ENCODE measurements at places on chromosomes 2 and 18.

DNA sequence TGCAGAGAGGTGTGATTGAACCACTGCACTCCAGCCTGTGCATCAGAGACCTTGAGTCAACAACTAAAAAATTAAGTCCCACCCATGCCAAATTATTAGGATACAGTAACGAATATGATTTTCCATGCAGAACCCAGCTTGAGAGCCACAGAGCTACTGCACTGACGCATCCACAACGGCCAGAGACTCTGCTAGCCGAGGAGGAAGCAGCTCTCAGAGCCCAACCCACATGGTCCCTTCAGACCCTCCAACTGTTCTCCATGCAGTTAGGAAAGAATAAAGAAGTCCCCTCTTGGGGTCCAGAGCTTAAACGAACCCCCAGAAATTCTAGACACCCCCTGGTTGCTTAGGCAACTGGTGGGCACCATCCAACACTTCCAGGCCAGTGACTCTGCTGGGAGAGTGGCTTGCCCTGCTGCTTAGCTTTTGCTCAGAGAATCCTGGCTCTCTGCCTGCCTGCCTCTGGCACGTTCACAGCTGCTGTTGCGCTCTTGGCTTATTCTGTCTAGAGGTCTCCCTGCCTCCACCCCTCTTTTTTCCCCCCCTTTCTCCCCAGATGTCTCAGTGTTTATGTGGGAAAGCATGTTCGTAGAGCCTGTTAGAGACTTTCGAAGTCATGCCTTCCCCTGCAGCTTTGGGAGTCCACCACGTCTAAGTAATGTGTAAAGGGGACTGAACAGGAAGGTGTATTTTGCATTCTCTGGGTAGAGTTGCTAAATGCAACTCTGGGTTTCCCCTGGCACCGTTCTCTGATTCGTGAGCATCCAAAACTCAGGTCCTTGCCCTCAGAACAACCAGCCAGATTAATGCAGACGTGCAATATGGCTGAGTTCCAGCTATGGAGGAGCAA lies 26.0 kb upstream of the SP3 start:
- no peak for DNase-seq

DNA sequence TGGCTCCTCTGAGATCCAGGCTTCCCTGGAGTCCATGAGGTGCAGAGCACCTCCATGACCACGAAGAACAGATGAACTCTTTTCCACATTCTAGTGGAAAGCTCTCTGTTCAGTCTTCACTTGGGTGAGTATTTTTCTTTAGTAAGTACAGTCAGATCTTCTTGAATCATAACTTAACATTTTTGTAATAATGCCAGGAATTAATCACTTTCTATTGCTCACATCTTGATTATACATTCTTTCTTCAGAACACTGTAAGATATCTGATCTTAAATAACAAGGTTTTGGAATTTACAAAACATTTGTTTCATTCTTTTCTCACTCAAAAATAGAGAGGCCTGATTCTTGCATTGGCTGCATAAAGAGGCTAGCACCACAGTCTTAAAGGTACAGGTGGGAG lies 45.4 kb upstream of the RND3 start:
- no peak for DNase-seq

DNA sequence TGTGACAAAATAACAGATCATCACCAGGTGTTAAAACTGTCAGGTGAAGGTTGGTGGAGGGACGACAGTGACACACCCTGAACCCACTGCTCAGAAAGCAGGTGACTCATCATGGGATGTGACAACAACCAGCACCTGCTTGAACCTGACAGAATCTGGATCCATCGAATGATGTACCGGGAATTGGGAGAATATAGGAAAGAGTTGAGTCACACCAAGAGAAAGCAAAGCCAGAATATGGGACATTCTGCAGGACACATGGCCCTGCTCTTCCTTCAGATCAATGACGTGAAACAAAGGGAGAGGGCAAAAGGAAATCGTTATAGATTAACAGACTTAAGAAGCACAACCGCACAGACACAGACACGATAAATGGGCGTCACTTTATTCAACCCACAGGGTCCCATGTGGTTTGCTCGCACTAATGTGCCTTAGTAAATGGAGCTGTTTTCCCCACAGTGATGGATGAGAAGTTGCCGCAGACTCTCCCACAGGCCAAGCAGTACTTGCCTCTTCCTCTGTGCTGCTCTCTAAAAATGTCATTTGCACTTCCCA lies 100.1 kb downstream of the CRACDL start:
- DNase-seq: no peak

GRCh38 chr2:150702791-150703190 lies 215.3 kb upstream of the RND3 start:
- no peak for DNase-seq

DNA sequence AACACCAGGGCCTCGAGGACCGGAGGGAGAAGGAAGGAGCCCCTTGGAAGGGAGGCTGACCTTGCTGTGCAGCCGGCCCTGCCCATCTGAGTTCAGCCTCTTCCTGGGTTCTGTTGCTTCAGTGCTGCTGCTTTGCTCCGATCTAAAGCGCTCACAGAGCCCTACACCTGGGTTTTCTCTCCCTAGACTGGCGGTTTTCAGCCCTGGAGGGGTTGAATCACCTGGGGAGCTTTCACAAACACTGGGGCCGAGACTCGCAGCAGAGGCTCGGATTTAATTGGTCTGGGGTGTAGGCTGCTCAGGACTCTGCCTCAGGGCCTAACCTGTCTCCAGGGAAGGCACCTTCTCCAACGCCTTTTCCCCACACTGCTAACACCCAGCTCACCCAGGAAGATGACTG lies 40.9 kb upstream of the SMAD7 start:
- no peak for DNase-seq

GRCh38 chr2:6231166-6231565 lies 539.0 kb downstream of the SOX11 start:
- no peak for DNase-seq

DNA sequence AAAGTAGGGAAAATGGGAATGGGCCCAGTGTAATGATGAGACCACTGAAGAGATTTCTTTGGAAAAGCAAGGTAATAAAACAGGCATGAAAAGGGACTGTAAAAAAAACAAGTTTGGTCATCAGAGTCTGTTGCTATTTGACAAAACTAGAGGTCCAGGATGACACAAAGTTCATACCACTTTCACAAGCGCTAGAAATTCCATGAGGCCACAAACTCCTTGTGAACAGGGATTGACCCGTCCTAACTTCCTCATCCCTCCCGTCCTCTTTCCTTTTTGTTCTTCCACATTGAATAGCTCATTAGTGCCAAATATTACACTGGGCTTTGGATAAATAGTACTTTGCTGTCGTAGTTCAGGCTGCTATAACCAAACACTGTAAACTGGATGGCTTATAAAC lies 188.8 kb upstream of the EPC2 start:
- DNase-seq: no peak

DNA sequence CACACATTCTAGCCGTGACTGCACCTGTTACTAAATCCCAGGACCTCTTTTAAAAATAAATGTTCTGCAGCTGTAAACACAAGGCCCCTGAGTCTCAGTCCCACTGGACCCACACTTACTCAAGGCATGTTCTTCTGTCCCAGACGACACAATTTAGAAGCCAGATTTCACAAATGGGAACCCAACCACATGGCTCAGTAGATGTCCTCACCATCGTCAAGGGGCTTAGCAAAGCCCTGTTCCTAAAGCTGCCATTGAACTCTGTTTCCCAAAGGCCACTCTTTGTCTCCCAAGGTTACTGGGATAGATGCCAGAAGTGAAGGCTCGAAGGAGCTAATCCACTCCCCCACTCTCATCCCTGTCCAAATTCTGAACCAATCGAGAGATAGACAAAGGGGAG lies 301.0 kb downstream of the GALR1 start:
- DNase-seq: no peak

DNA sequence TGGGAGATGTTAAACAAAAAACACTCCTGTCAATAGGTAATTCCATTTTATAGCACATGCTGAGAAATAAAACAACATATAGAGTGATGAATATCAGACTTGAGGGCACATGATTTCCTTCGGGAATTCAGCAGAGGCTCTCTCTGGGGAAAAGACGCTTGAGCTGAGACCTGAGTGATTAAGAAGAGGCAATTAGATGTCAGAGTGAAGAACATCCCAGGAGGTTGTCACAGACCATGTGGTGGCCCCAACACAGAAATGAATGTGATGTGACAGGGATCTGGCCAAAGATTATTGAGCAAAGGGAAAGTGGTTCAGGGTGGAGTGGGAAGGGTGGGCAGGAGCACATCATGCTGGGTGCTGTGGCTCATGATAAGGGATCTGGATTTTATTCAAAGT lies 254.7 kb downstream of the RAD51AP2 start:
- DNase-seq: no peak

GRCh38 chr2:171972329-171972982 lies 27.3 kb upstream of the METAP1D start:
- no peak for DNase-seq

DNA sequence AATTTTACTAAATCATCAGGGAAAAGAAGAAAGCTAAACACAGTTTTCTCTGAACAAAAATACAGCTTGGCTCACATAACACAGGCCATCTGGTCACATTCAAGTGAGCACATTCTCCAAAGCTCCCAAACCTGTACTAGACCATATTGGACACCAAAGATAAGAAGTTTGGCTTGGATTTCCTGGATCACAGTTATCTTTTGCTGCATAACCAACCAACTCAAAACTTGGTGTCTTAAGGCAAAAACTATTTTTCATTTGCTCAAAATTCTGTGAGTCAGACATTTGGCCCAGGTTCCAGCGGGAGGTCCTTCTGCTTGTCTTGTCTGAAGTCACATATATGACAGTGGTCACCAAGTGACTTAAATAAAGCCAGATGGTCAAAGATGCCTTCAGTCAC lies 83.2 kb downstream of the GYPC start:
- DNase-seq: no peak

DNA sequence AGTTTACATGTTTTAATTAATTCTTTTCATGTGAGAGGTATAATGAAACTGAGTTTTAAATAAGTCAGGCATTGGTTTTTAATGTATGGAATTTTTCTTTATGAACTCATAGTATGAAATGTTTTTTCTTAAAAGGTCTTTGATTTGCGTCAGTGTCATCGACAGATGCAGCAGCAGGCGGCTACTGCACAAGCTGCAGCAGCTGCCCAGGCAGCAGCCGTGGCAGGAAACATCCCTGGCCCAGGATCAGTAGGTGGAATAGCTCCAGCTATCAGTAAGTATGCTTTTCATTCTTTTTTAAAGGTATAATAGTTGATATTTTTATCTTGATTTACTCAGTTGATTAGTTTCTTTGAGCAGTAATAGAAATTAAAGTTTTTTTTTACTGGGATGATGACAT lies 46.5 kb downstream of the SMAD4 start:
- no peak for DNase-seq

DNA sequence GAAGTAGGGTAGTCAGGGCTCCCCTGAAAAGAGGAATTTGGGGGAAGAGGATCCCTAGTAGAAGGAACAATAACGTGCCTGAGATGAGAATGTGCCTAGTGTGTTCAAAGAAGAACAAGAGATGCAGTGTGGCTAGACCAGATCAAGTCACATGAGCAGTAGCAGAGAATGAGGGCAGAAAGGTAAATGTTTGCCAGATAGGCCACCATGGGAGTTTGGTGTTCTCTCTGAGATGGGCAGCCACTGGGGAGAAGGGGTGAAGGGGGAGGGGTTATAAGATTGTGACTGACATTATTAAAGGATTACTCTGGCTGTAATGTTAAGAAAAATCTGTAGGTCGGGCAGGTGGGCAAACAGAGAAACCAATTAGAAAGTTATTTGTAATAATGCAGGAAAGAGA lies 166.0 kb downstream of the LCLAT1 start:
- no peak for DNase-seq

- no peak for DNase-seq
Observed at GRCh38 chr2:42931818-42932195, 139.4 kb upstream of the HAAO start.

- no peak for DNase-seq
Observed at GRCh38 chr2:2851806-2852777, 521.0 kb upstream of the MYT1L start.

DNA sequence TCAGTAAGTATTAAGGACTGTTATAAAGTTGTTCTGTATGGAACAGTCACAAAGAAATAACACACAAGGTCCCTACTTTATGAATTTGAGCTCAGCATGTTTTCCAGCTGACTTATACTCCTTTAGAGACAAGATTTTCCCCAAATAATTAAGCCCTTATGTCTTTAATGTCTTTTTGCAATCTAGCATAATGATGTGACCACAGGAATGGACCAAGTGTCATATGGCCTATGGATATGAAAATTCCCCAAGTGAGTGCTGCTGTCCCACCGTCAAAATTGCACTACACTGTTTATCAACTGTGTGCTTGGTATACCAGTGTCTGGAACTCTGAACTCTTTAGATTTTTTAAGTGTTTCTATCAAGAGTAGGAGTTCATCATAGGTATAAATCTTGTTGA lies 369.6 kb downstream of the PID1 start:
- DNase-seq: no peak

DNA sequence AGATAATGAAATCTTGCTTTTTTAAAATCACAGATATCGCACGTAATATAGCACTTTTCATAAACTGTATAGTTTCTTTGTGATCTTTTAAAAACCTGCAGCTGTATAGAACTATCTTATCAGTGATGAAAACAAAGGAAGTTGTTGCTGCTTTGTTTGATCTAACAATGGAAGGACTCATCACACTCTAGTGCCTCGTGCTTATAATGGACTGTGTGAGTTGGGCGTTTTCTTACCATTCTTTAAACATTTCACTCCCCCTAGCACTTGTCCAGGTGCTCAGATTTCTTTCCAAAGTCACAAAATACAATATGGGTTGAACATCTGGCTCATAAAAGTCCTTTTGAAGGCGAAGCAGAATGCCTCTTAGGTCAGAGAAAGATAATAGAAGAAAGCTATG lies 94.8 kb upstream of the SPATS2L start:
- DNase-seq: no peak

DNA sequence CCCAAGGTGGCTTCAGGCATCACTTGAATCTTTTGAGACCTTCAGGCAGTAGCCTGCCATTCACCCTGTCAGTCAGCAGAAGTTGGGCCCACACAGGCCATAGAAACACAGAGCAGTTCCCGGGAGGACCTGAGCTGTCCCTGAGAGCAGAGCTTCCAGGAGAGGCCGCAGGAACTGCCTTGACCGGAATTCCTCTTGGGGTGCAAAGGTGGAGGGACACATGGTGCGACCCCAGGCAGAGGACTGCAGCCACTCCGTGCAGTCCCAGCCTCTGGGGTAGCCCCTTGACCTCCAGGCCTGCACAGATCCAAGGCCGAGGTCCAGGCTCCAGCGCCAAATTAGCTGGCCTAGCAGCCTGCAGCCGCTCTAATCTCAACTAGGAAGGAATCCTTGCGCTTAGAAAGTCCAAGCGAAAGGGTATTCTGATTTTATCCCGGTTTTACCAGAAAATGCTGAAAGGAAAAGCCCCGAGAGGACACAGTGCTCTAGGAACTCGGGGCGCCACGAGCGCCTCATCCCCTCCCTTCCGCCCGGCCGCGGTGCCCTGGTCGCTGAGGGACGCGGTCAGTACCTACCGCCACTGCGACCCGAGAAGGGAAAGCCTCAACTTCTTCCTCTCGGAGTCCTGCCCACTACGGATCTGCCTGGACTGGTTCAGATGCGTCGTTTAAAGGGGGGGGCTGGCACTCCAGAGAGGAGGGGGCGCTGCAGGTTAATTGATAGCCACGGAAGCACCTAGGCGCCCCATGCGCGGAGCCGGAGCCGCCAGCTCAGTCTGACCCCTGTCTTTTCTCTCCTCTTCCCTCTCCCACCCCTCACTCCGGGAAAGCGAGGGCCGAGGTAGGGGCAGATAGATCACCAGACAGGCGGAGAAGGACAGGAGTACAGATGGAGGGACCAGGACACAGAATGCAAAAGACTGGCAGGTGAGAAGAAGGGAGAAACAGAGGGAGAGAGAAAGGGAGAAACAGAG lies 5.4 kb downstream of the SIX2 start:
- no peak for DNase-seq
